NCI-H1417 (cell line): ENCODE measurements at places on chromosomes 3 and 15.

DNA sequence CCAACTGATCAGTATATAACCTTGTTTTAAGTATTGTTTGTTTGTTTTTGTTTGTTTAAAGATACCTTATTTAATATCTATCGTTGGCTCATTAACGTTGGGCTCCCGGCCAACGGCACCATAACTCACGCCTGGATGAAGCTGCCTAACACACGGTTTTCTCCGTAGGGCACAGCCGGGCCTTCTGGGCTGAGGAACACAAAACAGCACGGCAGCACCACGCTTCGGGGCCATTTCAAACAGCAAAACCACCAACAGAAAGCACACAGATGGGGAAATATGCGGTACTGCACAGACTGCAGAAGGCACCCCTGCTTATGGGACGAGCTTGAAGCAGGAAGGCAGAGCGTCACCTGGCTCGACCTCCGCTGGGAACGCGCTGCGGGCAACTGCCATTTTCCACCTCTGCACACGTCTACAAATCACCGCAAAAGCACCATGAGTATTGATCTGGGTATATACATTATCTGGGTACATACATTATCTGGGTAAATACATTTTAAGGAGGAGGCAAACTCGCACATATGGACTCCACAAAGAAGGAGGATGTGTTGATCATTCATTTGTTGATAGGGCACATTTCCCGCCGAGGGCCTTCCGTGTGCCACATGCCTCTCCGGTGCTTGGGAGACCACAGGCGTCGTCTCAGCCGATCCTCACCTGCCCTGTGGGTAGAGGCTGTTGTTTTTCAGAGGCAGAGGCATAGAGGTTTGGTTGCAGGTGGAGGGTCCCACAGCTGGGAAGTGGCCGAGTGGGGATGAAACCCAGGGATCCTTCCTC, 123.7 kb upstream of the ATP2B2 start:
- peak; percentile 29 for DNase-seq

- DNase-seq = no peak
Observed at GRCh38 chr15:69498987-69499386, 46.4 kb downstream of the RPLP1 start.

- peak; percentile 50 for DNase-seq
Observed at GRCh38 chr3:149792452-149793270, at the start of gene ANKUB1. TSS of gene ANKUB1 (minus strand) at chr3:149792554. CDS start at chr3:149792366, 188 bp downstream.

DNA sequence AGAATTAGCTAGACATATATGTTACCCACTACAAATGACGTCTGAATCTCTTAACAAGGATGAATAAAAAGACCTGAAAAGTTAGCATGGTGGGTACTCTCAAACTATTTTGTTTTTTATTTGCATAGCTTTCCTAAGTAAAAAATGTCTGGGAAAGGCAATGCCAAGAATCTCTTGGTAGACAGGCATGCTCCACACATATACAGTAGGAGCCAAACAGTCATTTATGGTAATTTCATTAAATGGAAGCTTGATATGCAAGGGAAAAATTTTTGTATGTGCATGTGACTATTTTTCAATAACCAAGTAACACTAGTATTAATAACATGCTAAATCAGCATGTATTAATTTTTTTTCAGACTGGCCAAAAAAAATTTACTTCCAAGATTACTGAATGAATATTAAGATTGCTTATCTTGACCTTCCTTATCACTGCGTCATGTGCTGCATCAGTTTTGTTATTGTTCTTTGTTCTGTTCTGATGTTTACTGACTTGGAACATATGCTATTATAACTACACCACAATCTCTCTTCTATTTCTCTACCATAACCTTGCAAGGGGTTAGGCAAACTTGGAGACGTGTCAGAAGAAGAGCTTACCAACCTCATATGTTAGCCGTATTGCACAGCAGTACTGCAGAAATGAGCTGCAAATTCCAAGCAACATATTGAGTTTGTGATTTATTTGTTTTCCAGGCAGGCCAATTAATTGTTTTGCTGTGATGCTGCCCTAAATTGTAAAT, 255.3 kb downstream of the RBMS3 start:
- no peak for DNase-seq

- DNase-seq = no peak
Observed at GRCh38 chr15:69750253-69750652, 297.6 kb downstream of the RPLP1 start.

DNA sequence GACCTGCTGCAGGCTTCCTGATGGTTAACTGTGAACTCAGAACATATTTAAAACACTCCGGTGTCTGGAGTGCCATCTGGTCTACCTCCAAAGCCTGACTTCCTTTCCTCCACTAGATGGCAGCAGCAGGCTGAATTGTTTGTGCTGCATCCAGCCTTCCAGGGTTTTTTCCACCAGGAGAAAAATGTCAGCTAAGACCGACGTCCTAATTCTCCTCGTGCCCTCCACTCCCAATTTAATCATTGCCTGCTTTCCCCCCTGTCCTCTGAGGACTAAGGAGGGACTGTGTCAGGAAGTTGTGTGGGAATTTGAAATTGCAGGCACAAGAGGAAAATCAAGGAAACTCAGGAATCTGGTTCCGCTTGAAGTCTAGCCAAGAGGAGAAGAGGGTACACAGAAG, 165.2 kb upstream of the UMPS start:
- peak; percentile 59 for DNase-seq

DNA sequence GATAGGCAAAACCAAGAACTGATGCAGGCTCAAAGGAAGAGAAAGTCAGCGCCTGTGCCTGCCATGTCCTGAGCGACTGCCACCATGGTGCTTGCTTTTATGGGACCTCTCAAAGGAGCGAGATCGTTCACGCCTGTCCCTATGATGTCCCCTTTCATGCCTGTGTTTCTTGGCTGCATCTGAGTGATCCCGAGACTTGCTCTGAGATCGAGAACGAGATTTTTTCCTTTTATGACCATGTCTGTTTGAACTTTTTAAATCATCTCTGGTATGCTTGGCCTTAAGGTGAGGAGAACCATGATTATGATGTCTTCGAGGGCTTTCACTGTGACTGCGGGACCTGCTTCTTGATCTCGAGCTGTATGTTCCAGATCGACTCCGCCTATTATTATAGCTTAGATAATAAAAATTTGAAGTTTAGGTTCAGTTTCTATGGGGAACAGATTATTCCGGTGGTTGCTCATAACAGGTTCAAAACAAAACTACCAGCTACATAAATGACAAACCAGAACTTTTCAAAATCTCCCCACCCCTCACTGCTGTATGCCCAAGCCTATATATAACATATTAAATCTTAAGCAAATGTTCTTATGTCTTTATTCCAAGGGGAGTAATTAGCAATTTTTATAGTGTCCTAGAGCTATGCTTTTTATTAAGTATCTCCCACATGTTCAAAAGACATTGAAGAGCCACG, 11.6 kb downstream of the CCNL1 start:
- no peak for DNase-seq

- no peak for DNase-seq
Observed at GRCh38 chr3:184409946-184410500, 30.2 kb downstream of the CHRD start.

DNA sequence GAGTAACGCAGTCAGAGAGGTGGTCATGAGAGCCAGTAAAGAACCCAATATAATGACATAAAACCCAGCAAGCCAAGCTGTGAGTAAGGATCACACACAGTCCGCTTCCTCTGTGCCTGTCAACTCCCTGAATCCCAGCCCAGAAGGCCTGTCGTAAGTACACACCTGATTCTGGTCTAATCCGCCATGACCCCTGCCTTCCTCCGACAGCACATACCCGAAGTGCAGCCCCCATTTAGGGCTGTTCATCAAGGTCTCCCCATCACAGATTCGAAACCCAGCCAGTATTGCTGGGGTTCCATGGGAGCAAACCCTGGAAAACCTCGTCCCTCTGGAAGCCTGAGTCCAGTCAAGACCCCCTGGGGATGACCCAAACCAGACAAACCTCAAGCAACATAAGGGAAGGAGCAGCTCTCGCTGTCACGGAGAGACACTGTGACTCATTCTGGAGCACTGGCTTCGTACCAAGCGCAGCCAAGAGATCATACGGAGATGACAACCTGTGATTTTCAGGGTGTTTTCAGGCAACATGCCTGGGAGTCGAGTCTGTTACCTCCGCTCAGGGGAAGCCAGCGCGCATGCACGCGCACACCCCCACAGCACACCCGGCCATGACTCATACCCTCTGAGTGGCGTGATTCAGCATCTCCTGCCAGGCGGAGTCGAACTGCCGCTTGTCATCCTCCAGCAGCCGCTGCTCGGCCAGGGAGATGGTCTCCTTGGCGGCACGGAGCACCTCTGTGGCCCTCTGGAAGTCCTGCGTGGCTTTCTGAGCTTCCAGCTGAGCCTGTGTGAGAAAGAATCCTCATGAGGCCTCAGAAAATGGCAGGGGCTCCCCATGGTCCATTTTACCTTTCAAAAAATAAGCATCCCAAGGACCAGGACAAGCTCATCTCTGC, 63.0 kb downstream of the SH3BP5 start:
- peak; percentile 36 for DNase-seq

- no peak for DNase-seq
Observed at GRCh38 chr15:58053315-58054153, 12.0 kb downstream of the ALDH1A2 start.

- peak; percentile 1 for DNase-seq
Observed at GRCh38 chr3:21170964-21171363, 580.0 kb downstream of the ZNF385D start.

DNA sequence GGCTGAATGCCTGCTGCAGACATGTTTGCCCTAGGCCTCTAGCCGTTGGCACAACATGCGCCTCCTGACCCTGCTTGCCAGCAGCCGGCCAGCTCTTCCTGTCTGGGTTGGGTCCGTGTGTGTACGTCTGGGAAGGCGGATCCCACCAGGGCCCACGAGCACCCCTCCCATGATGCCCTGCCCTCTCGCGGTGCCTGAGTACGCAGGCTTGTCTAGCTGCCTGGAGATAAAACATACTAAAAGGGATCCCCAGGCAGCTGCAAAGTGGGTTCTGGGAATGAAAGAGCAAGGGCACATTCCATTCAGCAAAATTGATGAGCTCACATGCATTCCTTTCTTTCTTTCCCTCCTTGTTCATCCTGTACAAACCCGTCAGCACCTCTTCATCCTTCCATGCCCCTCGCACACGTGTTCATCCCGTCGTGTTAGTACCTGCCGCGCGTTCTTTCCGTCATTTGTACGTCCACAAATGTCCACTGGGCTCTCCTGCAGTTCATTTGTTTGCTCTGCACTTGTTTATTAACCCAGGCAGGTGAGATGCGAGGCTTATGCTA, 74.3 kb downstream of the FBLN2 start:
- no peak for DNase-seq

GRCh38 chr3:31462050-31462569, 70.6 kb upstream of the STT3B start:
- peak; percentile 14 for DNase-seq

- no peak for DNase-seq
Observed at GRCh38 chr3:105877336-105877910, 8.6 kb upstream of the CBLB start.

GRCh38 chr3:64619216-64619615, 68.6 kb downstream of the ADAMTS9 start:
- no peak for DNase-seq

DNA sequence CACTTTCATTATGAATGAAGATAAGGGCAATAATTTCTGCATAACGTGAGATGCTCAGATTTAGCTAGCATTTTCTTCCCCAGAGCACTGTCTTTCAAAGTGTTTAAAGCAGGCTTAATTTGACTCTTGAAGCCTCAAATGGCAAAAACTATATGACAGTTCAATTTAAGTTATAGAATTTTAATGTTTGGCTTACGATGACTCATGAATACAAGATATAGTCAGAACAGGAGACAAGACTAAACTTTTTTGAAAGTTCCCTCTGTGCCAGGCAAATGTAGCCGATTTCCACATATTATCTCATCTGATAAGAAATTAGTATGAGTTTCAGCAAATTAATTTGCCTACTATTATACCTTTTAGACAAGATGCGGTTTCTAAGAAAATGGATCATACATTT, 19.6 kb downstream of the ABI3BP start:
- DNase-seq = no peak

GRCh38 chr3:116614795-116615362, 94.7 kb upstream of the TUSC7 start:
- no peak for DNase-seq

GRCh38 chr3:35944926-35945710, 305.8 kb downstream of the ARPP21 start:
- DNase-seq = no peak

GRCh38 chr3:13711911-13712650, 163.2 kb downstream of the FBLN2 start:
- no peak for DNase-seq

DNA sequence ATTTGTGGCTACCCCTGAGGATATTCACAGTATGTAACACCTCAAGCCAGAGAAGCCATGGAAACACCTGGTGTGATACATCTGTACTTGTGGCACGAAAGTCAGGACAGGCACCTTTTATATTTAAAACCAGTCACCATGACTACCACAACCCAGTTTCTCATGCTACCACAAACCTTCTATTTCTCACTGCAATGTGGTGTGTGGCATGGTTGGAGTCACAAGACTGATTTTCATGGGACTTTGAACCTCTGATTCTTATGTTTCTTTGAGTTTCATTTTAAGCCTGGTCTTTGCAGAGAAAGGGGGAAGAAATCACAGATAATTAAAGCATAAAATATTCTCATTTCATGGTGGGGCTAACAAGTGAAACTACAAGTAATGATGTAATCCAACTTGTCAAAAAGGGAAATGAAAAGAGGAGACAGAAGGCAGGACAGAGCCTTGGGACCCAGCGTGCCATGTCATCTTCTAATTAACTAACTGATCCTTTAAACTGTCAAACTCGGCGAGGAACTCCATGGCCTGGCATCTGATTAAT, 175.9 kb downstream of the PDZRN3 start:
- DNase-seq = no peak

DNA sequence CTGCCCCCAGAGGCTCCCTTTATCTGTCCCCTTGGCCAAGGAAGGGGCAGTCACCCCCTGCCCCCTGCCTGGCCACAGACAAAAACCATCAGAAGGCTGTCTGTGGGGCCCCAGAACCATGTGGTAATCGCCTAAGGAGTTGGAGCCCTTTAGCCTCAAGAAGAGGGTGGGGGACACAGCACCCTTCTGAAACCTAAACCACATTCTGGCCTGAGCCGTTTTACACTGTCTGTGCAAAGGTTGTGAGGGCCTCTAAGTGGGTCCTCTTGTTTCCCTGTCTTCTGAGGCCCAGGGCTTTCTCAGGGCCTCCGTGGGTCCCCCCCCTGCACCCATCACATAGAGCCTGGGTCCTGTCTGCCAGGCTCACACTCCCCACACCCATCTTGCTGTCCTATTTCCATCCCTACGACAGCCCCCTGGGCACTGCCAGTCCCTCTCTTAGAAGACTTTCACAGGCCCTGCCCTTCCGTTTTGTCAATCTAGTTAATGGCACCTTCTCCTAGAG, 17.9 kb upstream of the RPUSD3 start:
- DNase-seq = no peak

- no peak for DNase-seq
Observed at GRCh38 chr15:57234156-57234555, 142.1 kb upstream of the CGNL1 start.

DNA sequence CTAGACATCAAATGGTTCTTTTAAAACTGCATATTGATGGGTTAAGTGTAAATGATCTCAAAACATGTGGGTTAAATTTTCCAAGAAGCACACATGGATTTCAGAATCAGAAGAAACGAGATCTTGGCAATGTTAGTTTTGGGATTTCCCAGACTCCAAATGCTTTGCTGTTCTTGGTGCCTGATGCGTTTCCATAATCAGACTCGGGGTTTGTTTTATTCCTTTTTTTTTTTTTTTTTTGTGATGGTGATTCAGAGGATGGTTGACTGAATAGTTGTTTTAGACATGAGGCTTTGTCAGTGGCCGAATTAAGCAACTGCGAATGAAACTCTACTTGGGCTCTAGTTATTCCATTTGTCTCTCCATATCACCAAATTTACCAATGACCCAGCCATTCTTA, 52.2 kb upstream of the FAM98B start:
- no peak for DNase-seq
